Activated CD8-positive, alpha-beta T cell treated with anti-CD3 and anti-CD28 coated beads, Interleukin-2, amount 10 ng/mL, durations not matched to agents 7 days and 5 days (primary cell): ENCODE measurements at places on chromosomes 5 and 9. TPM values are rescaled to one million over a fixed set of nuclear protein-coding genes. Genes with fewer than 3 reads are reported as not detected.

- no peak overlapping the region for H3K4me3 ChIP-seq
- H3K4me1 ChIP-seq, result no peaks in the 10 kb centered on the region
- no peak overlapping the region for H3K27ac ChIP-seq
- H3K27me3 ChIP-seq, result no peaks in the 10 kb centered on the region
Measured at GRCh38 chr9:82332018-82332773, 343.6 kb downstream of the SPATA31D1 start.

GRCh38 chr5:154485850-154486426 lies 7.9 kb upstream of the HAND1 start:
- no peak for DNase-seq
- no peak overlapping the region for H3K4me3 ChIP-seq
- peaks cover 3% of the 10 kb centered on the region for H3K4me1 ChIP-seq
- no peak overlapping the region for H3K27ac ChIP-seq
- no peaks in the 10 kb centered on the region for H3K36me3 ChIP-seq
- peaks cover 81% of the 10 kb centered on the region for H3K27me3 ChIP-seq

- DNase-seq, result no peak
- H3K4me3 ChIP-seq, result no peak overlapping the region
- H3K4me1 ChIP-seq, result peaks cover 9% of the 10 kb centered on the region
- no peaks in the 10 kb centered on the region for H3K27me3 ChIP-seq
Measured at GRCh38 chr5:142080248-142080647, 28.3 kb upstream of the NDFIP1 start.

DNA sequence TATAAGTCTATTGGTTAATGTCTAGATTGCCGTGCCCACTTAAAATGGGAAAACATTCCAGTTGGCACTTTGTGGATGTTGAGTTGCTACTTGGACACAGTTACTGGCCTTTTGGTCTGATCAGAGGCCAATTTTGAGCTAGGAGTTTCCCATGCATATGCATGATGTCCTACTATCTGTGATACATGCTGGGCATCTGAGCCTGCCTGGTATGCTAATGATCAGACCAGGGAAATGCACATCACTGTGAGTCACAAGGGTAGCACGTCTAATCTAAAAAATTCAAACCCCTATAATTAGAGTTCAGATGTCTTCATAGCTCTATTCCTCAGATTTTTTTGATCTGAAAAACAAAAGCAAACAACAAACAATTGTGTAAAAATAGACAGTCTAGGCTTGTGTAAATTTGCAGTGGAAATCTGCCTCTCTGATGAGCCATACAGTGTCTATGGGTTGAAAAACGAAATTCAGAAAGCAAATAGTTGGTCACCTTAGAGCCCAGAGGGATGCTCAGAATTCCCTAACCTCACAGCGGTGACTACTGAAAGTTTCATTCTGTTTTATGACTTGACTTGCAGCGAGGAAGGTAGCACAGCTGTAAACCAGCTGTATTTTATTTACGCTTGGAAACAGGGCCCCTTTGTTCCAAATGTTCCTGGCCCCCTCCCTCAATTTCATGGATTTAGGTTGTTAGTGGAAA lies 37.3 kb downstream of the PALM2AKAP2 start:
- peaks cover 5% of the 10 kb centered on the region for H3K4me1 ChIP-seq
- H3K27ac ChIP-seq, result no peak overlapping the region
- no peaks in the 10 kb centered on the region for H3K36me3 ChIP-seq
- H3K4me3 ChIP-seq, result no peak overlapping the region
- peaks cover 6% of the 10 kb centered on the region for H3K27me3 ChIP-seq

- peak overlapping the region; percentile 97 for H3K4me3 ChIP-seq
- DNase-seq, result no peak
- H3K36me3 ChIP-seq, result peaks cover 44% of the 10 kb centered on the region
- H3K27ac ChIP-seq, result peak overlapping the region; percentile 99
- H3K4me1 ChIP-seq, result peaks cover 52% of the 10 kb centered on the region
- no peaks in the 10 kb centered on the region for H3K27me3 ChIP-seq
Measured at GRCh38 chr9:99222416-99223270, 561 bp downstream of the SEC61B start.

DNA sequence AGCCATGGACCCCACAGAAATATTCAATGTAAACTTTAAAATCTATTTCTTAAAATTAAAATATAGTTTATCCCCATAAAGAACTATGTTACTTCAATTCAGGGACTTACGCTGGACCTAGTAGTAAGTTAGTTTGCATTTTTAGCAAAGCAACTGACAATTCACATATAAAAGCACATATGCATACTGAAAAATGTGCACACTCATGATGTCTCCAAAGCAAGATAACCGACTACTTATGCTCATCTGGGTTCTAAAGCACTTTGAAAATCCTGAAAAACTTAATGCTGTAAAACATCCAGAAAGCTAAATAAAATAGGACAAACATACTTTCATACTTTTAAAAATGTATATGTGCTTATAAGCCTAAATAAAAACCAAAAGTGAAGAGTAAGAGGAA lies 264.4 kb upstream of the GAS1 start:
- H3K36me3 ChIP-seq, result no peaks in the 10 kb centered on the region
- no peaks in the 10 kb centered on the region for H3K27me3 ChIP-seq
- no peaks in the 10 kb centered on the region for H3K4me1 ChIP-seq
- H3K4me3 ChIP-seq, result no peak overlapping the region

GRCh38 chr5:134994560-134995156 lies 27.0 kb downstream of the CATSPER3 start:
- H3K27me3 ChIP-seq, result peaks cover 9% of the 10 kb centered on the region
- no peaks in the 10 kb centered on the region for H3K36me3 ChIP-seq
- no peak overlapping the region for H3K4me3 ChIP-seq

DNA sequence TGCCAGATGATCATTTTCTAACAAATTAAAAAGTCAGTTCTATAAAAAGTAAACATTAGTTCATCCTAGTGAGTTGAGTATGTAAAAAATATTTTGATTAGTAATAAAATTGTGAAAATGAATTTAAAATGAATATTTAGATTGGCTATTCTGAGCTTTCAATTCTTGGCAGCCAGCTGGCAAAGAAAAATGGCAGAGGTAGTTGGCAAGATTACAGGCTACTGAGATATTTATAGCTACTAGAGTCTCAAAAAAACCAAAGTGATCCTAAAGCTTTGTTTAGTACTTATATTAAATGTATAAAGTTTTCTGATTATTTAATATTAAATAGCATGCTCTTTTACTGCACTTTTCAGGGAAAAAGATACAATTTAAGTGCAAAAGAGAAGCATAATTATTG lies 25.0 kb downstream of the SGTB start:
- DNase-seq, result no peak
- H3K4me1 ChIP-seq, result no peaks in the 10 kb centered on the region
- peaks cover 26% of the 10 kb centered on the region for H3K36me3 ChIP-seq
- no peak overlapping the region for H3K27ac ChIP-seq
- H3K4me3 ChIP-seq, result no peak overlapping the region

GRCh38 chr9:127717766-127718165 lies 1.9 kb downstream of the TTC16 start:
- peaks cover 2% of the 10 kb centered on the region for H3K36me3 ChIP-seq
- no peak overlapping the region for H3K4me3 ChIP-seq
- no peak for DNase-seq
- peaks cover 39% of the 10 kb centered on the region for H3K4me1 ChIP-seq

GRCh38 chr5:72599519-72600370 lies 92.5 kb upstream of the ZNF366 start:
- H3K27me3 ChIP-seq, result no peaks in the 10 kb centered on the region
- H3K4me3 ChIP-seq, result no peak overlapping the region
- H3K36me3 ChIP-seq, result no peaks in the 10 kb centered on the region
- DNase-seq, result no peak
- H3K4me1 ChIP-seq, result peaks cover 8% of the 10 kb centered on the region

DNA sequence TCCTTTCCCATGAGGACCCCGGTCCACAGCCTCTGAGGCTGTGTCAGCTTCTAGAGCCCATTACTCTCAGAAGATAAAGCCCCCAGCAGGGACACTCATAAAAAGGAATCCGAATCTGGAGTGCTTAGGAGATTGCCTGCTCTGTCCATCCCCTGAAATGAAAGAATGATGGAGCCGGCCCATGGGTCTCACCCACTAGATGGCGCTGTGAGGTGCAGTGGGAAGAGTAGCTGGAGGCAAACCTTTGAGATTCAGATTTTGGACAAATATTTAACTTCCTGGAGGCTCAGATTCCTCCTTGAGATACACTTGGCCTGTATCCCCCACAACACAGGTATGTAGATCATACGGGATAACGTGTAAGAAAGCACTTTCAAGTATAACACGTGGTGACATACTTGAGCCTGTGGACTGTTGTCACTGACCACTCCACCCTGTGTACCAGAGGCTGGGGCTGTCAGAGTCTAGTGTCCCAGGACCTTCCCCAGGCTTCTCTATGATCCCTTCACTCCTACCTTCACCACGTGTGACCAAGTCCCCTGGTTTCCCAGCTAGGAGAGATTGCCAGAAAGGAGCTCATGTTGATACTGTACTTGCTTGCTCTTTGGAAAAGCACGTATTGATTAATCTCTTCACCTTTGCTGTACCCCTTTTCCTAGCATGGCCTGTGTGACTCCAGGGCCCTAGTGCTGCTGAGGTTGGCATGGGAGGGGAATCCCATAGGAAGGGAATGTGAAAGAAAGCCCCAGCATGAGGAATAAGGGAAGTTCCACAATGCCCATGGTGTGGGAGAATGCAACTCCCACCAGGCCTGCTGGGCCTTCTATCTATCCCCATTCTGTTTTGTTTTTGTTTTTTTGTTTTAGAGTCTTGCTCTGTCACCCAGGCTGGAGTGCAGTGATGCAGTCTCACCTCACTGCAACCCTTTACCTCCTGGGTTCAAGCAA lies 32.1 kb downstream of the TRMO start:
- DNase-seq, result peak; percentile 76
- H3K4me3 ChIP-seq, result no peak overlapping the region
- peaks cover 6% of the 10 kb centered on the region for H3K36me3 ChIP-seq
- H3K27ac ChIP-seq, result no peak overlapping the region
- H3K4me1 ChIP-seq, result peaks cover 6% of the 10 kb centered on the region

DNA sequence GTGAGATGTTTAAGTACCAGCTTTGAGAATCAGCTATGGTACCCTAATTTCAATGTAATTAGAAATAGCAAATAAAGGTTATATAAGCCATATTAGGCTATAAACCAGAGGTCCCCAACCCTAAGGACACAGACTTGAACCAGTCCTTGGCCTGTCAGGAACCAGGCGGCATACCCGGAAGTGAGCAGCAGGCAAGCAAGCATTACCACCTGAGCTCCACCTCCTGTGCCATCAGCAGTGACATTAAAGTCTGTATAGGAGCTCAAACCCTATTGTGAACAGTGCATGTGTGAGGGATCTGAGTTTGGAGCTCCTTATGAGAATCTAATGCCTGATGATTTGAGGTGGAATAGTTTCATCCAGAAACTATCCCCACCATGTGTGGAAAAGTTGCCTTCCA lies 1009.5 kb downstream of the PTPRD start:
- no peak overlapping the region for H3K4me3 ChIP-seq
- H3K36me3 ChIP-seq, result no peaks in the 10 kb centered on the region
- no peak for DNase-seq
- H3K4me1 ChIP-seq, result no peaks in the 10 kb centered on the region
- no peak overlapping the region for H3K27ac ChIP-seq

- H3K4me1 ChIP-seq, result peaks cover 14% of the 10 kb centered on the region
- no peaks in the 10 kb centered on the region for H3K36me3 ChIP-seq
- H3K27ac ChIP-seq, result no peak overlapping the region
- H3K27me3 ChIP-seq, result no peaks in the 10 kb centered on the region
Measured at GRCh38 chr9:37949576-37949975, 45.6 kb upstream of the SLC25A51 start.

DNA sequence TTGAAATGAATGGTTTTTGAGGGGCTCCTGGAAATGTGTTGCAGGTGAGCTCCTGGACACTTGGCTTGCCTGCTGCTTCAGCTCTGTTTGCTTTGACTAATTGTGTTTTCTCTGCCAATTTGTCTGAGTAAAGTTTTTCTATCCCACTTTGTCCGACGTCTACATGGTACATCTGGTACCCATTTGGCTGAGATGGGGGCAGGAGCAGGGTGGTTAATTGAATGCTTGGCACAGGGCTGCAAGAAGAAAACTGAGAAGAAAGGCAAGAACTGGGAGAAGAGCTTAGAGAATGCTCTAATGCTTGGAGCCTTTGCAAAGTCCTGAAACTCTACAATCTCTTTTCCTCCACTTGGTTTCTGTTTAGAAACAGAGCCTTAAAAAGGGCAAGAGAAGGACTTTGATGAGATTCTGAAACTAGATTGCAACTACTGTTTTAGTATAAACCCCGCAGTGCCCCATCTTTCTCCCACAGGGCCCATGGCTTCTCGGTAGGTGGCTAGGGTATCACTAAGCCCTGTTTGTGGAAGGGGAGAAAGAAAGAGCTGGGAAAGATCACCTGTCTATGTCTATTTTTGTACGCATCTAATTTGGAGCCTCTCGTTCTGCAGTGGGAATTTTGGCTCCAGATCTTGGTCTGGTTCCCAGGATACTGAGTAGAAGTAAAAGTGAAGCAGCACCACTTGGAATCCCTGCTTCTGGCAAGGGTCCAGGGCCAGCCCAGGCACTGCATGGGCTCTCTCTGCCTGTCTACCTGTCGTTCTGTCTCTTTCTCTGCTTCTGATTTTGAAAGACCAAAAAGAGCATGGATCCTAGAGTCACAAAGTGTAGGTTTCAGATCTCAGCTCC lies 214.4 kb downstream of the SEMA6A start:
- no peak overlapping the region for H3K27ac ChIP-seq
- no peak overlapping the region for H3K4me3 ChIP-seq
- DNase-seq, result no peak
- H3K27me3 ChIP-seq, result no peaks in the 10 kb centered on the region

DNA sequence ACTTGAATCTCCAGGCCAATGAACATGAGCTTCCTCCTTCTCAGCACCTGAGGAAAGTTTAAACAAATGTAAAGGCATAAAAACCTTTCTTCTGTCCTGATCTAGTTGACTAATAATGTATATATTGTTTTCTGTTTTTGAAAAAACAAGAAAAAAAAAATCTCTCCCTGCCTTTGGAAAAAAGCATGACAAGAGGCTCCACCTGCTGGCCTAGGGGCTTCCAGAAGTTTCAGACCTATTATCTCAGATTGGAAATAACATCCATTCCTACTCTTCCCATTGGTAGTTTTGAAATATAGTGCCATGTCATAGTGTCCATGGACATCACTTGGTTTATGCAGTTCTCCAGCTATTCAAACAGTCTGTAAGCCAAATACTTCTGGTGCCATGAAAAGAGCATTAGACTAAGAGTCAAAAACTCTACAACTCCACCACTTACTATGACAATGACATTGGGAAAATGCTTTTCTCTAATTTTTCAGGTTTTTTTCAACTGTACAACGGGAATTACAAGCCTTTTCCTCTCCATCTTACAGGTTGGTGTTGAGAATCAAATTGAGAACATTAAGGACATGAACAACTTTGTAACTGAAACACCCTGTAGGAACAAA lies 409.6 kb upstream of the MPDZ start:
- no peak overlapping the region for H3K4me3 ChIP-seq
- no peaks in the 10 kb centered on the region for H3K36me3 ChIP-seq
- DNase-seq, result no peak
- H3K27ac ChIP-seq, result no peak overlapping the region

GRCh38 chr5:159402311-159402710 lies 72.0 kb upstream of the IL12B start:
- peaks cover 48% of the 10 kb centered on the region for H3K27me3 ChIP-seq
- H3K36me3 ChIP-seq, result peaks cover under 1% of the 10 kb centered on the region
- no peak for DNase-seq
- no peak overlapping the region for H3K27ac ChIP-seq
- no peak overlapping the region for H3K4me3 ChIP-seq
- H3K4me1 ChIP-seq, result peaks cover 5% of the 10 kb centered on the region

The PCDHA4 gene
- total RNA-seq, result not detected

The SLC4A9 gene
- 0.16 TPM for total RNA-seq

The OBP2B gene
- total RNA-seq, result not detected

The GRHPR gene
- total RNA-seq, result 62.3 TPM

The CTSV gene
- total RNA-seq, result 0.29 TPM
